HS-5 (cell line): ENCODE measurements at places on chromosomes 7 and 10.

- no peak for DNase-seq
Observed at GRCh38 chr10:3132036-3133025, 40.3 kb downstream of the PITRM1 start.

DNA sequence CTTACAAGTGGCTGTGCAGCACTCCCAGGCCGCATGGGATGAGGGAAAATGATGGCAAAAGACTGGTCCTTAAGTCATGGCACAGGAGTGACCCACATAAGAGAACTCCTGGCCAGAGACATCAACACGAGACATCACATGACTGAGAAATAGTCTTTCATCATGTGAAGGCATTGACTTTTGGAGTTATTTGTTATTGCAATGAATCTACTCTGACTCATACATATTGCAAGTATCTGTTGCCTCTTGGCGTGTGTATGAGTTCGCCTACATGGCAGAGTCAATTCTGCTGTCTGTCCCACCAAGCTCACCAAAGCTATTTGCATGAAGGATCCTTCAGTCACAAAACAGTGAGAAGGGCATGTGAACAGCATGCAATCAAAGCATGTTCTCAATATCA, 59.7 kb upstream of the HABP2 start:
- DNase-seq: peak; percentile 3

GRCh38 chr7:73515178-73515577, 6.9 kb downstream of the BAZ1B start:
- no peak for DNase-seq

DNA sequence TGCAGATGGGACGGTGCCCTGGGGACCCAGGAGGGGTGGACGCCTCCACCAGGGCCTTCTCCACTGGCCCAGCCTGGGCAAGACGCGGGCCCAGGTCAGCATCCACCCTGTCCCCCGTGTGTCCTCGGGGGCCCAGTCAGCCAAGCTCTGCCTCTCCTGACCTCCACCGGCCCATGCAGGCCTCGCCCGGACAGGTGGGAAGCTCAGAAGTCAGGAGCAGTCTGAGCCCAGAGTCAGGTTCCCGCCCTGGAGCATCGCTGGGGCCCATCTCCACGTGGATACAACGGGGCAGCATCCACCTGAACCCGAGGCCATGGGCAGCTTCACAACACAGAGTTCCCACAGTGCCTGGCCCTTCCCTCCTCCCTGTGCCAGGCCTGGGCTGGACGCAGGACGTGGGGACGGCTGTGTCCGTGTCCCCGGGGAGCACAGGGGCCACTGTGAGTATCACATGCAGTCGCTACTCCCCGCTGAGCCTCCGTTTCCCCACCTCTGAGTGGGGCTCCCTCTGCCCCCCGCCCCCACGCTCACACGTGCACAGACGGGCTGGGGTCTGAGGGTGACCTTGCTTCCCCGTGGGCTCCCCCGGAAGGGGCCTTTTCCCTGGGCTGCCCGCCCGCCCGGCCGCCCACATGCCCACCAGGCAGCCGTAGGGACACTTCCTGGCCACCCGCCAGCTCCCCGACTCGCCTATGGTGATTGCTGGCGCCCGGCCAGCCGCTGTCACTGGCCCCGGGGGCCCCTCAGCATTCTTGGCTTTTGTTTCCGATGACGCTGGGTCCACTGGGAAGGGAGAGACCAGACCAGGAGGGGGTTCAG, 64.3 kb downstream of the PDGFA start:
- DNase-seq: no peak

- DNase-seq: no peak
Observed at GRCh38 chr10:95440756-95441546, 120.2 kb downstream of the SORBS1 start.

DNA sequence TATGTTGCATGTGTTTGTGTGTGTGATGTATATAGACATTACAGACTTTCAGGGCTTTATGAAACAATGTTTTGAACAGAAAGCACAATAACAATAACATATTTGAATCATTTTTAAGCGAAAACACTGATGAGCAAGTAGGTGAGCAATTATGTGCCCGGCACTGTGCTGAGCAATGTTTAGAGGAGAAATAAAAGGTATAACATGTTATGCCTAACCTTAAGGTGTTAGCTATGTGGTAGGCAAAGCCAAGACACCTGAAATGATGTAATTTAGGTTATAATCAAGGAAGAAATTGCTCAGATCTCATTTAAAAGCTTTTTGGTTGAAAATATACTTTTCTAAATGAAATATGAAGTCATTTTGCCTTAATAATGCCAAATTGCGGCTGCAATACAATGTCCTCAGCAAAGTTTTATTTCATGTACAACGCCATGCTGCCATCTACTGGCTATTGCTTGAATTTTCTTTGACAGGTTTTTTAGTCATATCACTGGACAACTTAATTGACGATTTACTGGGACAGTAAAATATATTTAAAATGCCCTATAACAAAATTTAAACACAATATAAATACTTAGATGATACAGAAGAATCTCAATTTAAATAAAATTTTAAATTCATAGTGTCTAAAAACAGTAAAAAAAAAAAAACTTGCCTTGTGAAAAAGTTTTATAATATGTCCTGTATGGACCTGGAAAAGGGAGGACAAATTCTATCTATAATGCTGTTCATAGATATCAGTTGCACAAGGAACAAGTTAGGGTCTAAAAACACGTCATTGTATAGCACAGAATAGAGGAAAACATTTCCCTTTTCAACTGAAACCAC, 131.1 kb upstream of the CDK1 start:
- no peak for DNase-seq

DNA sequence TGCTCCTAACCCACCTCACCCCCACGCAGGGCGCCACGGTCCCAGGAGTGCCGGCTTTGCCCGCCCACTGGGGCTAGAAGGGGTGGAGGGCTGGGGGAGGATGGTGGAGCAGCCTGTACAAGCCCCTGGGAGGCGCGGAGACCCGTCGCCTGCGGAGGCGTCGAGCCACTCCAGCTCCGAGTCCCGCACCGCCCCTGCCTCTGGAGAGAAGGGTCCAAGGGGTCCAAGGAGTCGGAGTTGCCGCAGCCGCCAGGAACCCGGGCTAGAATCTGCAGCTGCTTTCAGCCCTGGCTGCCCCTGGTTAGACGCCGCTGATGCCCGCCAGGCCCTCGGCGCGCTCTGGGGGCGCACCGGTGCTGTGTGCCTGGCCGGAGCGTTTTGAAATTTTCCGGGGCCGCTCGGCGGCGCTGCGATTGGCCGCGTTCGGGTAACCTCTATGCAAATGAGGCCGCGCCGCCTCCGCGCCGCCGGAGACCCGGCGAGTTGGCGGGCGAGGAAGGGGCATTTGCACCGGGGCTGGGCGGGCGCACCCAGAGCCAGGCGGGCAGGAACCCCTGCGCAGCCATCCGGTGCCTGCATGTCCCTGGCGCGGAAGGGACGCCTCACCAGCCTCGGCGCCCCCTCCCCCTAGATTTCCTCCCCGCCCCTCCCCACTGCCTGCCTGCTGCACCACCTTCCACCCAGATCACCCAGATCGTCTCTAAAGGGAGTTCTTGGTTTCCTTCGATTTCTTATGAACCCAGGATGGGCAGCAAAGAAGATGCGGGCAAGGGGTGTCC, at the start of gene HMX2:
Gene HMX2 (plus strand): TSS at position 502 of the 779 bp plus-strand sequence. CDS start 243 bp downstream, at position 745.
- DNase-seq: no peak
